ENCODE measurements at places on chromosomes 4 and X. TPM values are rescaled to one million over a fixed set of nuclear protein-coding genes. Genes with fewer than 3 reads are reported as not detected.

JCHAIN gene
- 10.1 TPM for total RNA-seq

GAGE12J gene
- not detected for total RNA-seq

TCEAL4 gene
- total RNA-seq, result 113 TPM

ELF4 gene
- total RNA-seq, result 10.7 TPM

NEUROG2 gene
- not detected for total RNA-seq

- H3K4me1 ChIP-seq, result no peaks in the 10 kb centered on the region
- DNase-seq, result no peak
- no peaks in the 10 kb centered on the region for H3K36me3 ChIP-seq
Measured at GRCh38 chr4:77950203-77950602, 87.6 kb downstream of the MRPL1 start.

DNA sequence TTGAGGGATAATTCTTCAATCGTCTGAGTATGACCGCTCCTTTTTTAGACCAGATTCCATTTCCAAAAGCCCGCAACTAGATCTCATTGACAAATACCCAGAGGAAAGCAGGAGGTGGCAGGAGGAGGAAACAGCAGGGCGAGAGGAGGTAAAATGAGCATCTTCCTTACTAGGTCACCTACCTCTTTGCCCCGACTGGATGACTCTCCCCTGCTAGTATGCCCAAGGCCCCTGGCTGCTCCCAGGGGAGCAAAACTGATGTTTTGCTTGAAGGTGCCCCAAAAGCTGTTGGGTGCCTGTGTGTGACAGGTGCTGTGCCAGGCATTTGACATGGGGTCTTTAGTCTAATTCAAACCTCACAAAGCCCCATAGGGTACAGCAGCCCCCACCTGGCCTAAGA, 48.9 kb downstream of the C4orf50 start:
- DNase-seq, result peak; percentile 15
- H3K4me3 ChIP-seq, result no peak overlapping the region
- H3K27ac ChIP-seq, result no peak overlapping the region
- H3K4me1 ChIP-seq, result no peaks in the 10 kb centered on the region

DNA sequence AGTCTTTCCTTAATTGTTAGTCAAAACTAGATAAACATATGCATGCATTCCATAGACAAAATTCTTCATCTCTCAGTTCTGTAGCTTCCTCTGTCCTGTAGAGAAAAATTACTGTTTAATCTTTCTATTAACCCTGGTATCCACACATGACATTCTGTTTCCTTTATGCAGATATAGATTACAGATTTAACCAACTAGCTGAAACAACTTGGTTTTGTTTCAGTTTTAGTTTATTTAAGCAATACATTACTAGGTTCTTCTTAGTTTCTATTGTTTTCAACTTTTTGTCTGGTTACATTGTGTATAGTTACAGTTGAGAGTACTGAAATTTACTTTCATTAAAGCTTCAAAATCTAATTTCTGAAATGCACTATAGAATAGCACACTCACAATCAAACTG, 933.9 kb upstream of the EPHA5 start:
- no peak for DNase-seq
- no peaks in the 10 kb centered on the region for H3K36me3 ChIP-seq
- H3K4me1 ChIP-seq, result no peaks in the 10 kb centered on the region
- H3K27ac ChIP-seq, result no peak overlapping the region

DNA sequence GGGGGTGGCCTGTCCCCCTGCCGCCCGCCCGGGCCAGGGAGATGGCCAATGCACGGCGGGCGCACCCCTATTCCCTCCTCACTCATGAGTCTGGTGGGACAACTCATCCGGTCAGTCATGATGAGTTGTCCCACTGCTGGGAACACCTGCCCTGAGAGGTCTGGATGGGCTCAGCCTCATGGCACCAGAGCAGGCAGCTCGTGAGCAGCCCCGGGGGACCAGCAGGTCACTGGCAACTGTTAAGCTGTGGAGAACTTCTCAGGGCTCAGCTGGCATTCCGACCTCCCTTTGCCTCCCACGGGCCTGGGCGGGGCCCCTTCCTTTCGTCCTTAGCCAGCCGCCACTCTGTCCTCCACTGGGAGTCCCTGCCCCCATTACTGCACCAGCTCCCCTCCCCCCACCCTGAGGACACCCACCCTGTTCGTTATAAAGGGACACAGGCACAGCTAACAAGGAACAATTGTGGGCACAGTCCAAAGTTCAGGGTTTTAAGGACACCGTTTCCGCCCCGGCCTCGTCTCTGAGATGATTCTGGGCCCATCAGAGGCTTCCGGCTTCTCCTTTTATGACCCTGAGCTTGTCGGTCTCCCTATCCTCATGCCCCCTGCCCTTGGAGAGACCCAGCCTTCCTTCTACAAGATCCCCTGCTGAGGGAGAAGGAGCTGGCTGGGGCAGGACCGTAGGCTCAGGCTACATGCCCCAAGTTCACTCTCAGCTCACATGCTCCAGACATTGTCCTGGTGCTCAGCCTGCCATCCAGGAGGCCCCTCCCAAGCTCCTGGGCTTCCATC, 14.6 kb upstream of the KIAA0232 start:
- H3K4me3 ChIP-seq, result no peak overlapping the region
- H3K27ac ChIP-seq, result no peak overlapping the region
- H3K27me3 ChIP-seq, result no peaks in the 10 kb centered on the region
- H3K4me1 ChIP-seq, result peaks cover 5% of the 10 kb centered on the region
- no peaks in the 10 kb centered on the region for H3K36me3 ChIP-seq
- DNase-seq, result no peak

DNA sequence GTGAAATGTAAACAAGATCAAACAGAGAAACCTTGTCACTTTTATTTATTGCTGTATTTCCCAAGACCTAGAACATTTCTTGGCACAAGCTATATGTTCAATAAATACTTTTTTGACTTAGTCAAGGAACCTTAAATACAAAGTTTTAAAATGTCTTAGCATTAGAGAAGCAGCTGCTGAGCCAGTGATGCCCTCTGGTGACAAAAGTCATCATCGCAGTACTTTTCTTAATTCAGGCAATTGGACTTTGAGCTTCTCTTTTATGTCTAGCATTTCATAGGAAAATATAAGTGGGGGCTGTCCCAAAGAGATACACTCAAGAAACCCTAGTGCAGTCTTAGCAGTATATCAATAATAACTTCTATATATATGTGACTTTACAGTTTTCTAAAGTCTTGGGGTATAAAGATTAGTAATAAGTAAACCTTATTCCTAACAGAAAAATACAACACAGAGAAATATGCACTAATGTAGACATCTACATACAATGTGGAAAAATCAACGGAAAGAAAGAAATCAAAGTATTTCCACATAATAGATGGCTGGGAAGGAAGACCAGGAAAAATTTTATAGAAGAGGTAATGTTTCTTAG, 118.4 kb downstream of the DTHD1 start:
- H3K27ac ChIP-seq, result no peak overlapping the region
- H3K27me3 ChIP-seq, result no peaks in the 10 kb centered on the region
- no peak for DNase-seq
- H3K4me3 ChIP-seq, result no peak overlapping the region
- no peaks in the 10 kb centered on the region for H3K36me3 ChIP-seq

DNA sequence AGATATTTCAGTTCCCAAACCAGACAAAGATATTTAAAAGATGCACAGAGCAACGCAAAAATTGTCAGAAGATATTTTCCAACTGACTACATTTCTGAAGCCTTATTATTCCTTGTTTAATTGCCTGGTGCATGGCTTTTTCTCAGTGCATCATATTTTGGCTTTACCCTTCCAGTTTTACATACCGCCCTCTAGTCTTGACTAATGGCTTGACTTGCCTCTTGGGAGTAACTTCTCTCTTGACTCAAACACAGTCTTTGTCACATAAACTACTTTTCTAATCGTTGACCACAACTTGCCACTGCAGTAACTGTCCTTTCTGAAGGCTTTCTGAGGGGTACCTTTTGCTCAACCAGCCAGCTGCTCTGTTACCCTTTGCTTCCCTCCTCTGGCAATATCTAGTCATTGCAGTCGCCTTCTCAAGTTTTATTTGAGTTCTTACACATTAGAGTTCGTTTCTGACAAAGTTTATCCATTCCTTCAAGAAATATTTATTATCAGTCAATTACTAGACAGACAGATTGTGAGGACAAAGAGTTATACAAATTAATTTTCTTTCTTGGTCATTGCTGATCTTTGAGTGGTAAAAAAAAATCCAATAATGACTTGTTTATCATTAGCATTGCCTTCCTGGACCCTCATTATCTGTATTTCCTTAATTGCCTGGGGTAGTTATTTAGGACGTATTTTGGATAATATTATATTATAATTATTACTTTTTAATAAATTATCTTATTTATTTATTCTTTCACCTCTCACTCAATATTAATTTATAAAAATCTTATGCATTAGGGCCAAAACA, 506.9 kb upstream of the PCDH10 start:
- no peak for DNase-seq
- H3K4me3 ChIP-seq, result no peak overlapping the region
- no peaks in the 10 kb centered on the region for H3K27me3 ChIP-seq
- no peak overlapping the region for H3K27ac ChIP-seq

- no peaks in the 10 kb centered on the region for H3K27me3 ChIP-seq
- H3K4me1 ChIP-seq, result no peaks in the 10 kb centered on the region
- peak overlapping the region; percentile 74 for H3K27ac ChIP-seq
- no peak overlapping the region for H3K4me3 ChIP-seq
Measured at GRCh38 chr4:137663251-137664045, 131.2 kb upstream of the PCDH18 start.

- DNase-seq, result no peak
- no peak overlapping the region for H3K27ac ChIP-seq
- H3K36me3 ChIP-seq, result no peaks in the 10 kb centered on the region
- H3K4me3 ChIP-seq, result no peak overlapping the region
- H3K27me3 ChIP-seq, result no peaks in the 10 kb centered on the region
Measured at GRCh38 chr4:7740866-7741525, 198.7 kb downstream of the AFAP1 start.

- H3K36me3 ChIP-seq, result no peaks in the 10 kb centered on the region
- no peak overlapping the region for H3K27ac ChIP-seq
- H3K4me1 ChIP-seq, result no peaks in the 10 kb centered on the region
- H3K4me3 ChIP-seq, result no peak overlapping the region
- DNase-seq, result no peak
- no peaks in the 10 kb centered on the region for H3K27me3 ChIP-seq
Measured at GRCh38 chr4:169885893-169886292, 128.1 kb upstream of the HPF1 start.

DNA sequence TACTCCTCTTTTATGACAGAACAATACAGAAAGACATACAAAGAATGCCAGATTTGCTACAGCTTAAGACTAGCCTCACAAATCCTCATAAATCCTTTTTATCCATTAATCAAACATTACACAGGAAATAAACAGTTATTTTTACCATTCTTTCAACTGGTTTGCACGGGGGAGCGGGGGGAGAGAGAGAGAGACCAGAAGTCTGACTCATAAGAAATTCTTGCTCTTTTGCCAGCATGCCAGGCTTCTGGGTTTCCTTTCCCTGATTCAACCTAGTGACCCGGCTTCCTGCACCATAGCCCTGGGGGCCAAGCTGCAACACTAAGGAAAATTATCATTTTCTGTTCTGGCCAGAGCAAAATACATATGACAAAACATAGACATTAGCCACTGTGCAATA, 6.8 kb upstream of the RRAGB start:
- H3K27ac ChIP-seq, result no peak overlapping the region
- H3K4me1 ChIP-seq, result no peaks in the 10 kb centered on the region
- no peaks in the 10 kb centered on the region for H3K36me3 ChIP-seq
- no peak for DNase-seq
- no peak overlapping the region for H3K4me3 ChIP-seq

DNA sequence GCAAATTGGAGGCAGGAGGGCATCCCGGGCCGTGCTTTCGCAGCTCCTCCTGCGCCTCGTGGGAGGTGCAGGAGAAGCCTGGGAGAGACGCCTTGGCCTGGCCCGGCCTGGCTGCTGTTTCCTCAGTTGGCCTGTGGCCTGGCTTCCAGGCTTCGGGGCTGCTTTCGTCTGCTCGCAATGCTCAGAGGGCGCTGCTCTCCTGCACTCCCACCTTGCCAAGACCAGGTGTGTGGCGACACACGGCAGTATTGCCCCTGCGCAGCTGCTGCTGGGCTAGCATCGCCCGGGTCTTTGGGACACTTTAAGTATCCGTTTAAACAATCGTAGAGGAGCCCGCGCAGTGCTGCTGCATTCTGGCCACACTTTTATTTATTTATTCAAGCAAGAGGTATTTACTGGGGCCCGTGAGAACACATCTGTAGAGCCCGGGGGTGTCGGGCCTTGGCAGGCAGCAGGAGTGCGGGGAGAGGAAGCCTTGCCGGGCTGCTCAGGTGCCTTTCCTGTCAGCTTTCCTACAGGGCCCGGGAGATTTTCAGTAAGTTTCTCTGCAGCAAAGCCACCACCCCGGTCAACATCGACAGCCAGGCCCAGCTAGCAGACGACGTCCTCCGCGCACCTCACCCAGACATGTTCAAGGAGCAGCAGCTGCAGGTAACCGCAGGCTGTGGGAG, 26.2 kb upstream of the HGFAC start:
- H3K36me3 ChIP-seq, result no peaks in the 10 kb centered on the region
- DNase-seq, result no peak
- no peak overlapping the region for H3K4me3 ChIP-seq
- H3K4me1 ChIP-seq, result no peaks in the 10 kb centered on the region

GRCh38 chr4:26204249-26204825, 116.5 kb upstream of the RBPJ start:
- H3K4me1 ChIP-seq, result no peaks in the 10 kb centered on the region
- H3K36me3 ChIP-seq, result no peaks in the 10 kb centered on the region
- no peak overlapping the region for H3K4me3 ChIP-seq

DNA sequence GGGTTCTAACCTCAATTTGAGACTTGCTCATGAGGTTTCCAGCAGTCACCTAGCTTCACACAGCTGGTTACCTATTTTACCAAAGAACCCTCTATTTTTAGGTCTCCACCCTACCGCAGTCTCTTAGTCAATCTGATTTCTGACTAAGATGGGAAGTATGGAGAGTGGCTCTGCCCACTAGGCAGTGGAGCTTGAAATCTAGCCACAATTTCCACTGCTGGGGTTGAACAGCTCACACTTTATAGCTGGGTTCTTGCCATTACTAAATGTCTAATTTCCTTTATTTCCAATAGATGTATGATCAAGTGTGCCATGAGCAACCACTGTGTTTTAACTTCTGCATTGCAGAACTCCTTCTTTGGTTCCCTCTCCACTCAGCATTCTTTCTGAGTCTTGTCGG, 43.1 kb downstream of the GASK1B start:
- H3K27me3 ChIP-seq, result no peaks in the 10 kb centered on the region
- H3K27ac ChIP-seq, result peak overlapping the region; percentile 20
- no peaks in the 10 kb centered on the region for H3K36me3 ChIP-seq
- no peak for DNase-seq
- H3K4me3 ChIP-seq, result no peak overlapping the region

DNA sequence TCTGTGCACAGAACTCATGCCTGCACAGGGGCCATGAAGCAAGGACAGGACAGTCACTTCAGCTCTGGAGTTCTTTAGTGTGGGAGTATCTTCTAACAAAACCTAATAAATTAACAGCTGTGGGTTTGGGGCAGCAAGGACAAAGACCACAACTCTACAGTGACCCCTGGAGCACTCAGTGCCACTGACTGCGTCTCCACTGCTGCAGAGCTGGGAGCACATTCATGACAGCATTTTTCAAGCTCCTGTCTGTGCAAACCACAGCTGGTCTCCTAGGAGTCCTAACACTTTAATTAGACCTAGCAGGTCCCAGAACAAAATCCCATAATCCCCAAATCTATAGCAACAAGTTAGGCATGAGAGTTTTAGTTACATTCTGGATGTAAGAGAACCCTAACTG, 76.5 kb downstream of the RTL9 start:
- H3K36me3 ChIP-seq, result no peaks in the 10 kb centered on the region
- H3K27ac ChIP-seq, result no peak overlapping the region
- no peak overlapping the region for H3K4me3 ChIP-seq
